A549 treated with DMSO at 1 μM for 4 hours (cell line): ENCODE measurements at places on chromosomes 2 and 18. TPM values are rescaled to one million over a fixed set of nuclear protein-coding genes. Genes with fewer than 3 reads are reported as not detected.

ZNF521 gene
- not detected in 5 replicates for total RNA-seq

PPP3R1 gene
- total RNA-seq: 63.2 to 84.8 TPM (median 75.7 TPM) in 5 replicates

CD8A gene
- total RNA-seq: 0.19 to 0.45 TPM (median 0.30 TPM) in 5 replicates

MYO5B gene
- 12.4 to 14.9 TPM (median 13.0 TPM) in 5 replicates for total RNA-seq

HTRA2 gene
- 31.5 to 42.2 TPM (median 38.3 TPM) in 5 replicates for total RNA-seq

TUBA4B gene
- 0.26 to 0.46 TPM (median 0.31 TPM) in 5 replicates for total RNA-seq

GKN2 gene
- total RNA-seq: 2.3 to 4.3 TPM (median 3.7 TPM) in 5 replicates

RIT2 gene
- total RNA-seq: not detected in 5 replicates

CHN1 gene
- total RNA-seq: 18.6 to 24.0 TPM (median 19.4 TPM) in 5 replicates

CTNNA2 gene
- total RNA-seq: 0.17 to 0.52 TPM (median 0.22 TPM) in 5 replicates

SLC38A11 gene
- not detected in 5 replicates for total RNA-seq

CNTNAP5 gene
- not detected in 5 replicates for total RNA-seq

C2orf80 gene
- not detected in 5 replicates for total RNA-seq
